ENCODE measurements at places on chromosomes 3 and 15.
A peak's percentile ranks its signal among the peaks of the same experiment; 100 is the strongest.

DNA sequence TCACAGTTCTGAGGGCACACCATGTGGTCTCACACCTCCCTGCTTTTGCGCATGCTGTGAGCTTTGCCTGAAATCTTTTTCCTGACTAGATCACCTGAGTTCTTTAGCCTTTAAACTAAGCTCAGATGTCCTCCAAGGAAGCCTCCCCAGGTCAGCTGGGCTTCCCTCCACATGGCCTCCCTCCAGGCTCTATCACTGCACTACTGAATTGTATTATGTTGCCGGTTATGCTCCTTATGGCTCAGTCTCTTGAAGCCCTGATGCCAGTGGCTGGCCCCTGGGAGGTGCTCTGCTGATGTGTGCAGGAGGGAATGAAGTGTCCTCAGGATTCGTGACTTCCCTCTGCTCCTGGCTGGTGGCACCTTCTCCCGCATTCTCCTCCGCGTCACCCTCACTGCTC, 93.3 kb upstream of the BLM start:
- DNase-seq = no peak

GRCh38 chr3:111485086-111485485, 56.9 kb upstream of the CD96 start:
- no peak for DNase-seq

GRCh38 chr3:99867594-99868310, 50.1 kb downstream of the CMSS1 start:
- no peak for DNase-seq

- DNase-seq = no peak
Observed at GRCh38 chr15:59953392-59953883, 50.7 kb upstream of the FOXB1 start.

DNA sequence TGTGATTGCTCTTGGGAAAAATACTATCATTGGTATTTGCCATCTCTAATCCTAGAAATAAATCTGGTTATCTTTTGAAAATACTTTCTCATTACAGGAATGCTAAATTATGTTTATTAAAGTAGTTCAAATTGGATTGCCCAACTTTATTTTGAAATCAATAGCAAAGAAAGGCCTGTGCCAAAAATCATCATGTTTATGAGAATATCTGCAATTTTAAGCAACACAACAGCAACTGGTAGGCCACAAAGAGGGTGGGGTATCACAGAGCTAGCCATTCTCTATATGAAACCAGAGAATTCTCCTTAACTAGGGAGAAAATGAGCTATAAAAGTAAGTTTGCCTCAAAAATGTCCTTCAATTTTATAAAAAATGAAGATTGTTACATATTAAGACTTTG, 11.9 kb upstream of the TM4SF19 start:
- DNase-seq = no peak

DNA sequence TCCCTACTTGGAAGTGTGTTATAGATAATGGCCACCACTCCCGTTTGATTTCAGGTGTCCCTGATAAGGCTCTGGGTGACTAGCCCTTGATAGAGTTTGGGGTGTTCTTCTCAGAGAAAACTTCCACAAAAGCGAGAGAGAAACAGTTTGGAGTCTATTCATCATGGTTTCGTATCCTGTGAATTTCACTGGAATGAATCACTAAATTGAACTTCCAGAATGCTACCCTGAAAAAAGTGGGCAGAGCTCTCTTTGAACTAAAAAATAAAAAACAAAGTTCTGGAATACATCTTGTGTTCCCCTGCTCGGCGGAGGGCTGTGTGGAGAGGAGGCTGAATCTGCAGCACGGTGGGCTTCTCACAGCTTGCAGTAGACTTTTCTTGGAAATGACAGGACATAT, 52.8 kb upstream of the FAM98B start:
- no peak for DNase-seq

GRCh38 chr3:192851821-192852372, 65.8 kb downstream of the MB21D2 start:
- no peak for DNase-seq

GRCh38 chr3:84275532-84275931, 683.3 kb upstream of the CADM2 start:
- no peak for DNase-seq

DNA sequence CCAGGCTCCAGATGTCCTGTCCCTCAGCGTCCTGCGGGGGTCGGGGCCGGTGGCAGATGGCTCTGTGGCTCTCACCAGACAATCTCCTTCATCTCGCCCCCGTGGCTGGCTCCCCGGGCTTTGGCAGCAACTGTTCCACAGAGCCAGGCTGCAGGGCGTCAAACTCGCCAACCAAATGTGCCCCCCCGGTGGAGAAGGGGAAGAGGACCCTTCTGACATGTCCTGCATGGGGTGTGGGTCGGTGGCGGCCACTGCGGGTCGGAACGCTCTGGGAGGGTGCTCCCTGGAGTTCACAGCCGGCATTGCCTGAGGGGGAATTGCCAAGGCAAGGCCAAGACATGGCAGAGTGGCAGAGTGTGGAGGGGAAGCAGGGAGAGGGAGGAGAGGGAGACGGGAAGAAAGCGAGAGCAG, 36.0 kb downstream of the BDH1 start:
- DNase-seq = no peak

DNA sequence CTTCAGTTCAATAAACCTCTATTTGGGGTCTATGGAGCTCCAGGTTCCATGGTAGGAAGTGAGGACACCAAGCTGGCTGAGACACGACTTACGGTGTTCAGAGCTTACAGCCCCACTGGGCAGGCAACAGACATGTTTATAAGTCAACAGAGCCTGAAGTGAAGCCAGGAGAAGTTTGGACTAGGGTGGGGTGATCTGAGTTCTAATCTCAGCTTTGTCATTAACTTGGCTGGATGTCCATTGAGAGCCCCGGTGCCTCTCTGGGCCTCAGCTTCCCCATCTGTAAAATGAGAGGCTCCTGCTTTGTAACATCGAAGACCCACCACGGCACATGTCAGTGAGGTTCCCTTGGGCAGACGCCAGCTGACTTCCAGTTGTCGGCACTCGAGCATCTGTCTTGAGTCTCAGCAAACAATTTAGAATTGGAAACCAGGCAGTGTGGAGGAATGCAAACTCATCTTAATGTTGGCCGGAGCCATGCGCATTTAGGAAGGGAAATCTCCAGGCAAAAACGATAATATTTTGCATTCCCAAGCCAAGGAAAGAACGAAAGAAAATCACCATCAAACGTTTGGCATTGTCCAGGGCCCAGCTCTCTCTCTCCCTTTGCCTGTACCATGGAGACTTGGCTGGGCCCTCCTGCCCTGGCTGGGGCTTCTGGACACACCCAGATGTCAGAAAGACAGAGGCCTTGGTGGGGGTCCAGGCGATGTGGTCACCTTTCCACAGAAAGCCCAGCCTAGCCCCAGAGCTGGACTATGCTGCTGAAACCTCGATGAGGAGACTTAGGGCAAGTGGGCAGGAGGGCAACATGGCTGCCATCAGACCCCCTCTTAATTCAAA, 18.4 kb downstream of the ITGA11 start:
- DNase-seq = no peak

GRCh38 chr3:100099621-100100020, 14.7 kb downstream of the FILIP1L start:
- no peak for DNase-seq

DNA sequence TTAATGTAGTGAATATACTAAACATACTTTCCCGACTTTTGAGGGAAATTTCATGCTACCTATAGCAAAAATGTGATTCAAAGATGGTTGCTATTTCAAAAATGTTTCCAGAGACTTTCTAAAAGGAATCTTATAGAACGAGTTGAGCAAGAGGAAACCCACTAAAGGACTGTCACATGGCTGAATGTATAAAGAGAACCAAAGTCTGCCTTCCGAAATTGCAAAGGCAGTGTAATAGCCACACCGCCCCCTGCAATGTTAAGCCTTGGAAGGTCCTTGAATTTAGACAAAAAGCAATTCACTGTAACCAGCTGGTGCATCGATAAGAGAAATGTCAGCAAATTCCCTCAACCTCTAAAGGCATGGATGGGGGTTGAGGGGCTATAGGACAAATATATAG, 142.8 kb downstream of the CHL1 start:
- DNase-seq = no peak

DNA sequence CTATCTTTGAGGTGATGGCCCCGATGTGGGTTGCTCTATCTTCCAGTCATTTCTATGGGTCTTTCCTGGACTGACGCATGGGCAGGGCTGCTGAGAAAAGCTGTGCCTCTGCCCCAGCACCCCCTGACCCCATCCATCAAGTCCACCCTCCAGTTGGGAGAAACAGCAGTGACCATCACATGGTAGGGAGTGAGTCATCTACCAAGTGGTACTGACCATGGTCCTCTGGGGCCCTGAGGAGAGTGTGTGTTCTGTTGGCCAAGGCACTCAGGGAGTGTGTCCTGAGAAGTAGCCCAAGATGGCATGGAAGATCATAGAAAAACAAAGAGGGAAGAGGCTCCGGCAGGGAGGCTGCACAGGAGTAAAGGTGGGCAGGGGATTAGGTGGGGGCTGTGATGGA, 1.6 kb upstream of the DNAH1 start:
- no peak for DNase-seq

- DNase-seq = no peak
Observed at GRCh38 chr3:108489776-108490175, 20.6 kb downstream of the MYH15 start.

DNA sequence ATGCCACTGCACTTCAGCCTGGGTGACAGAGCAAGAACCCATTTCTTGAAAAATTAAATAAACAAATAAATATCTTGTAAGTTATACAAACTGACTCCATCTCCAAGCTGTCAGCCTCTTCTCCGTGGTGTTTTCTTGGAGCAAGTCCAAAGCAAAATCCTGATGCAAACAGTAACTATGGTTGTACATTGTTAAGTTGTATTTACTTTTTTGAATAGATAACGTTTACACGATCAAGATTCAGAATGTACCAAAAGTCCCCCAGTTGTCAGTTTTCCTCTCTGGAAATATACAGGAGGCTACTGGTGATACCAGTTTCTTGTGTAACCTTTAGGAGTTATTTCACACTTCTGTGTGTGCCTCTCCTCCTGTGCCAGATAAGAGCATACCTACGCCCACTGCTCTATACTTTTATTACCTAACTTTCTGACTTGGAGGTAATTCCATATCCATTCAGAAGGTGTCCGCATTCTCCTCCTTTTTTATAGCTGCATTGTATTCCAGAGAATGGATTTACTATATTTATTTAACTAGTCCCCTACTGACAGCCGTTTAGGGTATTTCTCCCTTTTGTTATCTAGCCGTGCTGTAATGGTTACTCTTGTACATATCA, 14.2 kb downstream of the CMTM7 start:
- no peak for DNase-seq

DNA sequence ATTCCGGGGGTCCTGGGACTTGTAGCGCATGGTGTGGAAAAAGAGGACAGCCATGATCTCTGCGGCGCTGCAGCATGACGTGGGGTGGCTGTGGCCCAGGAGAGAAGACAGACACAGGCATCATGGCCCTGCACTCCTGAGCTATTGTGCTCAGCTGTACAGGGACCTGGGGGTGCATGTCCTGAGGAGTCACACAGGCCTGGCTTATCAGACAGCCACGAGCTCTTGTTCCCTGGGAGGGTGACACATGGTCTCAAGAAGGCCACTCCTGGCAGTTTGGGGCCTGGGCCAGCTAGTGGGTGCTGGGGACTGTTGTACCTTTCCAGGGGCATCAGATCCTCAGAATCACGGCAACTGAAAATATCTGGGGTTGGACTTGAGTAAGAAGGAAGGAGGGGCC, 13.7 kb downstream of the TKT start:
- no peak for DNase-seq

DNA sequence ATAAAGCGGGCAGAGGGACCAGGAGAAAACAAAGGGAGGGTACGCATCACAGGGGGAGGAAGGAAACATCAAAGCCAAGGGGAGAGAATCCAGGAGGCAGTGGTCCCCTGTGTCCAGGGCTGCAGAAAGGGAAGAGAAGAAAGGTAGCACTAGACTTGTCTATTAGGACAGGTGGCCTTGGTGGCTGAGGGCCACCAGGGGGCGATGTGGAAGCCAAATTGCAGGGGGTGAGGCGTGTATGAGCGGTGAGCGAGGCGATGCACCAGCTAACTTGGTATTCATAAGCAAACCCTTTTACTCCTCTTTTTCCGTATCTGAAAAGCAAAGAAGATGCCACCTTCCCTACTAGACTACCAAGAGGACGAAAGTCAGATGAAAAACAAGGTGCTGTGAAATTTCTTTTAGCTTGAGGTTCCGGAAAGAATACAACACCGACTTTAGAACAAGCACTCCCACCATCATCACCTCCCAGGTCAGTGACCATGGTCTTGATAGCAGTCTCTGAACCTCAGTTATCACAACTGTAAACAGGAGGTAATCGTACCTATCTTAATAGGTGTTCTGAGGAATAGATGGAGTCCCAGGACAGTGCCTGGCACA, 654.4 kb upstream of the ADAMTS9 start:
- no peak for DNase-seq

DNA sequence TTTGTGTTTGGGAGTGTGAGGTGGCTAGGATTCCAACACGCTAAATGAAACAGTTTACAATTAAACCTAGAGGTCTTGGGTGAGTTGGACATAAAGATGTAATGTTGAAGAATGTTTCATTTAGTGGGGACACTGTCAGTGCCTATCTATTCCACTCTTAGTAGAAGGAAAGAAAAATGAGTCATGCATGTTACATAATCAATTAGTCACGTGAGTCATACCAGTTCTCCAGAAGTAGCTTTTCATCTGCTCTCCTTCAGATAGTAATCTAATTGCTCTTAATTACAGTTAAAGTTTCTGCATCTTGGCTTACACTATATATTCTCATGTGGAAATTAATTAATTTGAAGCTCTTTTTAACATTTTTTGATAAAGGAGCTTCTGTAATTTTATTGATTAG, 115.7 kb upstream of the P2RY1 start:
- no peak for DNase-seq

DNA sequence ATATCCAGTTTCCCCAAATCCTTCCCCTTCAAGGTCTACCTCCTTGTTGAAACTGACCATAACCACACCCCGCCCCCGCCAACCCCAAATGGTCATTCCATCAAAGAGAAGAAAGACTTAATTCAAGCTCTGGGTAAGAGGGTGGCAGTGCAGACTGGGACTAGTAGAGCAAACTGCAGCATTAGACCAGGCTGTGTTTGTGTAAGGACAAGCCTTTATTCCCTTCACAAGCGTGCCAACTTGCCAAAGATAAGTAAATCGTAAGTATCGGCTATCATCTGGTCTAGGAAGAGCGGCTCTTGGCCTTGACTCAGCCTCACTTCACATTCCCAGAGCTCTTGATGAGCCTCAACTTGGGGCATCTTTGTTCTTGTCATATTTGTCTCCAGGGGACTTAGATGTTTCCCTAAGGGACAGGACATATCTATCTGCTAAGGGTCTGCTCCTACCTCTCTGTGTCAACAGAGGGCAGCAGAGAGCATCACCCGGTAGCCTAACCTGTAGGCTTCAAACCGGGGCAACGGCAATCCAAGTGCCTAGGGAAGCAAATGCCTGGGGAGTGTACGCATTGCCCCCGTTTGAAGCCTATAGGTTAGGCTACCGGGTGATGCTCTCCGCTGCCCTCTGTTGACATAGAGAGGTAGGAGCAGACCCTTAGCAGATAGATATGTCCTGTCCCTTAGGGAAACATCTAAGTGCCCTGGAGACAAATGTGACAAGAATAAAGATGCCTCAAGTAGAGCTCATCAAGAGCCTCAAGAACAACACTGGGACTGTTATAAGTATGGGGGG, 8.9 kb upstream of the MAP3K13 start:
- DNase-seq = peak; percentile 15

GRCh38 chr3:156516961-156517360, 38.0 kb downstream of the SSR3 start:
- no peak for DNase-seq

GRCh38 chr3:120093119-120093910, 932 bp downstream of the GSK3B start:
- DNase-seq = no peak
